ENCODE measurements at places on chromosomes 2 and 18.

GRCh38 chr18:48940854-48941611, 9.7 kb downstream of the SMAD7 start:
- no peak for DNase-seq

DNA sequence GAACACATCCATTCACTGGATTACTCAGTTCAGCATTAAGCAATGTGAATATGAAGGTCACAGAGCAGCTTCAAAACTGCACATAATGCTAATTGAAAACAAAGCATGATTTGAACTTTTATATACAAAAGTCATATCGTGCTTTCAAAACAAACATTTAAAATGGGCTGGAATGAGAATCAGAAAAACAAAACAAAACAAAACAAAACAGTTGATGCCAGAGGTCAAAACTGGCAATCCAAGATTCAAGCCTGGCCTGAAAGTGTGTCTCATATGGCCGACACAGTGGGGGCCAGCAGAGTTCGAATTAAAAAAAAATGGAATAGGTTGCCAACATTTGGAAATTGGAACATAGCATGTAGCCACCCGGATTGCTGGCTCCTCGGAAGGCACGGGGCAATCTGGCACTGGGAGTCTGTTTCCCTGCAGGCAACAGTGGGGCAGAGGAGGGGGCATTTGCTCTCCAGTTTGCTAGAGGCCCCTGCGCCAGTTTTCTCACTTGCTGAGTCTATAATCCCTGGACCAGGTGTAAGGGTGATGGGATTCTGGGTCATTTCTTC, 294.4 kb downstream of the ZNF521 start:
- no peak for DNase-seq

DNA sequence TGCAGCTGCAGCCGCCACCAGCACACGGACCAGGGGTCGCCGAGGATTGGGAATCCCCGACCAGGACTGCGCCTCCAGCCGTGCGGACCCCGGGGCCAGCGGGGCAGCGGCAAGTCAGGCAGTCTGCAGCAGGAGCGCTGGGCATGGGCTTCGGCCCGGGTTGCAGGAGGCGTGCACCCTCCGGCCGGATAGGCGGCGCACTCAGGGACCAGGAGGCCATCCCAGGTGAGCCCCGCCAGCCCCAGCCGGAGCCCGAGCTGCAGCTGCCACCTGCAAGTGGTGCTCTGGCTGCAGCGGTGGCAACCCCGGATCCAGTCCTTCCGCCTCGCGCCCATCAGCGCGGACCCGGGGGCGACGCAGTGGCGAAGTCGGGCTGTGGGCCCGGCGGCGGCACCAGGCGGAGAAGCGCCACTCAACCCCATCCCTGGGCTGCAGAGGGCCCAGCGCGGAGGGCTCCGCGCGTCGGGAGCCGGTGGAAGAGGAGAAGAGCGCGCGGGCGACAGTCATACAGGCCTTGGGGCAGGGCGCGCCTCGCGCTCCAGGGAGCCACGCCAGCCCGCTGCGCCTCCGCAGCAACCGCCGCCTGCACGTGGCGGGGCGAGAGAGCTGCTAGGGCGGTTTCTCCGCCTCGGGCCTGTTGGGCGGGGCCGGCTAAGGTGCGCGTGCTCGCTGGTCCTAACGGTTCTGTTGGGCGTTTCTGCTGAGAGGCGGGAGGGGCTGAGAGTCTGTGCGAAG, 73.8 kb downstream of the RPIA start:
- no peak for DNase-seq

GRCh38 chr2:166117491-166117890, 10.3 kb downstream of the SCN1A start:
- DNase-seq = no peak

DNA sequence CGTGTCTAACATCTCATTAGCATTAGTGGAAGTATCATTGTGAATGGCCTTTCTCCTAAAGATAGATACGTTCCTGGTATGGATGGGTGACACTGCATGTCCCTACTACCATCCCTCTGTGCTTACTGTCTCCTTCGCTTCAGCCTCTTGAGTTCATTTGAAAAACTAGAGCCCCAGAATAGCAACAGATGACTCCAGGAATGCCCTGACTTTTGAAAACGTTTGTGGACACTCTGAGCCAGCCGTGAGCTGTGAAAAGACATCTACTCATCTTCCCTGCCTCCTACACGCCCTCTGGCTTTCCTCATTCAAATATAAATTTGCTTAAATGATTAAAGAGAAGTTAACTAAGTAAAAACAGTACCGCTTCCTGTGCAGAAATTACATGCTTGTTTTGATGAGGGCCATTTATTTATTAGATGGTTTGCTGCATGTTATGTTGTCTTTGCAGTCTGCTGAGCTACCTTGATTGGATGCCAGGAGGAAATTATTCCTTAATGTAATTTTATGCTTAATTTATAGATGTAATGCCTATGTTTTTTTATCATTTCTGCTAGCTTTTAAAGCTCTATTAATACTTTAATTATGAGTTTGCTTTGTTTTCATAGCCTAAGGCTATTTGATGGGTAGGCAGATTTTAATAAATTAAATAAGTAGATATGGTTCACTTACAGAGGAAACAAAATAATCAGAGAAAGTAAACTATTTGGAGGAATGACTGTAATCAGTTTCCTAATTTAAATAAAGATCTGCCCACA, 32.1 kb upstream of the MYO3B start:
- DNase-seq = no peak

GRCh38 chr18:51290860-51291259, 93.4 kb upstream of the MEX3C start:
- DNase-seq = no peak

DNA sequence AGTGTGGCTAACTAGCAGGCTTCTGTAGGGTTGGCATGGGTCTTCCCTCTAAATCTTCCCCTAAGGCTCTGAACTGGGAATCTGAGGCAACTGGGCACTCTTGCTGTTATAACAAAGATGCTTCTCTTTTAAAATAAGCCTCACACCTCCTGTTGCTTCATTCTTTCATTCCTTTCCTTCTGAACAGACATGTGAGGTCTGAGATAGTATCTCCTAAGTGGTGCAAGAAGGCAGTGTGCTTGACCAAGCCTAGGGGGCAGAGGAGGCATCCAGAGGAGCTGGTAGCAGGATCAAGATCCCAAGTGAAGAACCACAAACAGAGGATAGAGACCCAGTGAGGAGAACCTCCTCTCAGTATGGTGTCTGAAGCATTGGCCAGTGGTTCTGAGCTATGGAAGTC, 90.9 kb downstream of the TTC27 start:
- DNase-seq = no peak

DNA sequence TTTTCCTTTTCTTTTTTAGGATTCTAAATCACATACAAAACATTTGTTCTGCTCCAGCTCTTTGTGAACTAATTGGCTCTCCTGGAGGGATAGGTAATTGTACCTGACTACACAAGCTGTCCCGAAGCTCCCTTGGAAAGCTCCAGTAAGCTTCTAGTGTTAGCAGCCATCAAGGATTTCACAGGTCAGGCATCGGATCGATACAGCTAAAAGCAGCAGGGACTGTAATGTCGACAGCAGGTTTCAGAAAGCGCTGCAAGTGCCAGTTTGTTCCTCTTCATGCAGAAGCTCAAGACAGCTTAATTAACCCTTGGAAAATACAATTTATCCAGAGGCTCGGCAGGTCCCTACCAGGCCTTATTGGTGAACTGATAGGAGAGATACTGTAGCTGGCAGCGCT, 87.2 kb upstream of the VRK2 start:
- no peak for DNase-seq

DNA sequence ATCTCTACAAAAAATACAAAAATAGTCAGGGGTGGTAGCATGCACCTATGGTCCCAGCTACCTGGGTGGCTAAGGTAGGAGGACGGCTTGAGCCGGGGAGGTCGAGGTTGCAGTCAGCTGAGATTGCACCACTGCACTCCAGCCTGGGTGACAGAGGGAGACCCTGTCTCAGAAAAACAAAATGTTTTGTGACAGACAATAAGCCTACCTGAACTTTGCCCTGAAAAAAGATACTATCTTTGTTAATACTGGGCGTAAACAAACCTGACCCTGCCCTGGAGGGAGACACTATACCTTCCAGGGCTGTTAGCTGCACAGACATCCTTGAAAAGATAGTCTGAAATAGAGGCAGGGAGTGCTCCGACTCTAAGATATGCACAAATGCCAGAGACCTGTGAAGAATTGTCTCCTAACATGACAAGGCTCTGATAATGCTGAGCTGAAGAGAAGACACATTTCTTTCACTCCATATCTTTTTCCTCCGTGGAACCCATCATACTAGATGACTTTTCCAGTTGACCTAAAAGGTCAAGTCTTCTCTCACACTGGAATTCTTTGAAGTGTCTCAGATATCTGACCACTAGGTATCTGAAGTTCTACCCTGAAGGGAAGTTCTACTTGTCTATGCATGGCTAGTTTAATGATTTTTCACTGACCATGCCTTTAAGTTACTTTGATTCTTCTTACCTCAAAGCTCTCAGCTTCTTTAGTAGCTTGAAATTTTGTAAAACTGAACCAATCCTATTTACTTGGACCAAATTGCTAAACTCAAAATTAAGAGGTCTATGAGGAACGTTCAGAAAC, 20.9 kb upstream of the HK2 start:
- DNase-seq = no peak

DNA sequence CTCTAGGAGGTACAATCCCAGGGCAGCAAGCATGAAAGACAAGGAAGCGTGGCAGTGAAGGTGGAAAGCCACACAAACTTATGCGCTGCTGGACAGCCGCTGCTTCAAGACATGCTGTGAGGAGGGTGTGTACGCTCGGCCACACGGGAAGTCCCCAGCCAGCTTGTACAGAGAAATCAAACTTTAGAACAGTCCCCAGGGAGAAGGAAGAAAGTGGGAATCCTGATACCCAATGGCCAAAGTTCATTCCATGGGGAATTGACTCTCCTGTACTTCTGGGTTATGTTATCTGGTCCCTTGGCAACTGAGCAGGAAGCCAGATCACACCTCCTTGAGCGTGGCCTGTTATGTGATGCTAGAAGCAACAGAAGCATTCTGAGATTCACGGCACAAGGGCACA, 86.1 kb upstream of the BOD1L2 start:
- no peak for DNase-seq

DNA sequence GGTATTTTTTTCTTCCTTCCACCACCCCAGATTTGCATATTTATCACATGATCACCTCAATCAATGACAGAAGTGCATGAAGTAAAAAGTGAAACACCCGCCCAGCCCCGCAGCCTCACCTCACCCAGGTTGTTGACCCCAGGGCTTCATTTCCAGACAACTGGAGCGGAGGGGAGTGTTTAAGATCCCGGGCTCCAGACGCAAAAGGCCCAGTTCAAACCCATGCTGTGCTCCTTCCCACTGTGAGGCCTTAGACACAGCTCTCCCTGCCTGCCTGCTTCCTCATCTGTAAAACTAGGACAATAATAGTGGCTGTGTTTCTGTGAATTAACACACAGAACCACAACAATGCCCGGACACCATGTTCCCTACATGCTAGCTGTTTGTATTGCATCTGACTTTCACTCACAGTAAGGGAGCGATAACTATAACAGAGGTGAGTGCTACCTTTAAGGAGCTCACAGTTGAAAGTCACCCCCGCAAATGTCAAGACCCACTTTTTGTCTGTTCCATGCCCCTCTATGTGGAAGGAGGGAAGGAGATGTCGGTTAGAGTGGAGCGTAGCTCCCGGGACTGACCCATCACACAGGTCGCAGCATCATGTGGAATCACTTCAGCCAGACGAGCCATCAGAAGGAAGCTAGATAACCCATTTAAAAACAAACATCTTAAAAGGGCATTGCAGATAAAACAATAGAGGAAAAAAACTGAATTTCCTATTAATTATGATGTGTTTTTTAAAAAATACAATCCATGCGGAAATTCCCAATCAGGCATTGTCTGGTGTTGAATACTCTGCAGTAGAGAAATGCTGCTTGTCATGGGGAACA, 77.5 kb upstream of the DAPL1 start:
- no peak for DNase-seq

DNA sequence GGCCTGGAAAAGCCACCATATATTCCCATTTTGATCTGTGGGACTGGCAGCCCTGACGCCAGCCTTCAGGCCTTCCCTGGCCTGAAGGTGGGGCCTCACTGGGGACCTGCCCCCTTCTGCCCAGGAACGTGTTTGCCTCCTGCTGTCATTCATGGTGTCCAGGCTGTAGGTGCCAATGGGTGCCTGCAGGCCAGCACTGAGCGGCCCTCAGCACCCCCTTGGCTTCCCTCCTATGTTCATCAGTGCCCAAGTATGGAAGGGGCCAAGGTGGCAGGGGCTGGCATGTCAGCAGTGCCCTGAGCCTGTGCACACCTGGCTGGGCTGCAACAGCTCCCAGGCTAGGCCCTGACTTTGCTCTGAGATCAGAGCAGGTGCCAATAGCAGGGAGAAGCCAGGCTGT, 800.3 kb upstream of the RAB6C start:
- DNase-seq = no peak
